Ureter (tissue), 1 donor: ENCODE measurements at places on chromosomes 16 and 17.
A peak's percentile ranks its signal among the peaks of the same experiment; 100 is the strongest.

DNA sequence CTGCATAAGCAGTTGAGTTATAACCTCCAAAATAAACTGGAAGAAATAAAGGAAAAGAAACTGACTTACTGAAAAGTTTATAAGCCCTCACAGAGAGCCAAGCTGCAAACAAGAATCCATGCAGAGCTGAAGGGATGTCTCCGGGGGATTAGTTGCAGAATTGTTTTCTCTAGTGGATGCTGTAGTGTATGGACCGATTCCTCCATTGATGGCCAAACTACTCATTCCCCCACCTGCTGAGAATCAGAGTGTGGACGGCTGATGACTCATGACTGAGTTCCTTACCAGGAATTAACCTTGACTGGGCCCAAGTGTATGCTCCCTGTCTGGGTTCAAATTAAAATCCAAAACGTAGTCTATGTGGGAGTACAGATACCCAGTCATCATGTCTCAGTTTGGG, 93.9 kb upstream of the CDH8 start:
- DNase-seq, result no peak

- no peak for DNase-seq
Observed at GRCh38 chr17:5330981-5331380, 48.9 kb downstream of the RABEP1 start.

GRCh38 chr16:72189865-72190371, 18.0 kb upstream of the PMFBP1 start:
- DNase-seq, result no peak

DNA sequence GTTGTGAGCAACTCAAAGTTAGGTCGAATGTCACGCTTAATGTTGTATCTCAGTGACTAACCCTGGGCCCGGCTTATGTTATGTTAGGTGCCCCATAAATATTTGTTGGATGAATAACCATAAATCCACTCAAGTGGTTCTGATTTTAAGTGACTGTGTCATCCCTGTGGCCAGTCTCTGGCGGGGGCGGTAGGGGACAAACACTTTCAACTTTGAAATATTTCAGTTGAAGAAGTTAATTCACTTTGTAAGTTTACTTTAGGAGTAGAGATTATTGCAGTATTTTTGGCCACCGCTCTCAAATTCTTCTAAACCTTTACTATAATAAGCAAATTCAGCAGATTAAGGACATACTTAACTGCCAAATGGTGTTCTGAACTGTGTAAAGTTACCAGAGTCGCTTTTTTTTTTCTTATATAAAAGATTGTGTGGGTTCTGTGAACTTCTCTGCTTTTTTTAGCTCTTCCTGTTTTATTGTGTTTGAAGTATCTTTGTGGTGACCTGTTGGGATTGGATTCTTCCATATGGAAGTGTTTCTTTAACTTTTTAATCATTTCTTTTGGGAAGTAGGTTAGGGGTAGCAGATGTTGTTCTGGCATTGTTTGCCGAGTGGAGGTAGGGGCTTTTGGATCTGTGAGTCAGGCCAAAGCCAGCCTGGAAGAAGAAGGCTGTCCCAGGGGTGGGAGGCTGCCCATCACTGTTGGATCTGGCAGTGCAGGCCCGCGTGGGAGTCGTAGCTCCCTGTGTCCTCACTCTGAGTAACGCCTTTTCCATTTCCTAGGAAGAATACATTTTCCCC, 61.4 kb upstream of the TBX2 start:
- DNase-seq, result no peak

DNA sequence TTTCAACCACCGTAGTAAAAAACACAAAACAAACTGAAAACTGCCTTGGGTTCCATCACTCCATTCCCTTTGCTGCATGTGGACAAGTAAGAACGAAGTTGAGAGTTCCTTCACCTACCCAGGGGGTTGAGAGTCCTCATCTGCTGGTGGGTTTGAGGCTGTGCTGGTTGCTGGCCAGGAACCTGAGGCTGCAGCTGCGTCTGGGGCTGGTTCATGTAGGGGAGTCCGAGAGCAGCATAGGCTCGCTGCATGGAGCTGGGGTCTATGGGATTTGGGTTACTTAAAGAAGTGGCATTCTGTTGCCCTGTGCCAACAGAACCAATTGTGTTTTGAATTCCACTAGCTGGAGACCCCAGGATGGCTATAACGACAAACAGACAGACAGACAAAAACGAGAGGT, 65.2 kb upstream of the TRAP1 start:
- no peak for DNase-seq

GRCh38 chr16:79734721-79735120, 134.2 kb upstream of the MAF start:
- no peak for DNase-seq

GRCh38 chr16:2480948-2481347, 6.0 kb downstream of the TBC1D24 start:
- DNase-seq, result no peak

DNA sequence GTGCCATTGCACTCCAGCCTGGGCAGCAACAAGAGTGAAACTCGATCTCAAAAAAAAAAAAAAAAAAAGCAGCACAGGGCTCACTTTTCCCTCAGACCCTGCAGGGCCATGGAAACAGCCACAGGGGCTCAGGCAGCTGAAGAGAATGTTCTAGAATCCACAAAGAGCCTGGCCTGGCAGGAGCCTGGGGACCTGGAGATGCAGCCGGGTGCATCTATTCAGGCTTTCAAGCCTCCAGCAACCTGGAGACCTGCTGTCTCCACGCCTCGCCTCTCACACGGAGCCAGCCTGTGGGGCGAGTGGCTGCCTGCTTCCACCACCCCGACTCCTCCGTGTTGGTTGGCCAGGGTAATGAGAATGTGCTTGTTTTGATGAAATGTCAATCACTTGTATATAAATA, 44.0 kb upstream of the MEAK7 start:
- no peak for DNase-seq

DNA sequence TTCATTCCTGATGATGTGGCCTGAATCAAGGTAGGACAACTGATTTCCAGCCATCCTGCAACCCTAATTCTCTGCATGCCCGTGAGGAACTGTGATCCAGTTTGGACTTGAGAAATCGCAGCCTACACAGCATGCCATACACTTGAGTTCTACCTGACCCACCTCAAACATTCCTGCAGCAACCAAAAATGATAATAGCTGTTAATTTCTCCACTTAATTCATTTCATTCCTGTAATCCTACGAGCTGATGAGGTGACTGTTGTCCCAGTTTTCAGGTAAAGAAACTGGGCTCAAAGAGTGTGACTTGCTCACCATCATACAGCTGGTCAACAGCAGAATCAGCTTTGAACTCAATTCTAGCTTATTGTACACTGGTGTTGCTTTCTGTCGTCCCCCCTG, 2.2 kb upstream of the GAS7 start:
- no peak for DNase-seq

- DNase-seq, result no peak
Observed at GRCh38 chr17:57948169-57948554, 7.0 kb downstream of the CUEDC1 start.

- DNase-seq, result no peak
Observed at GRCh38 chr17:27461192-27461859, 5.1 kb downstream of the KSR1 start.

DNA sequence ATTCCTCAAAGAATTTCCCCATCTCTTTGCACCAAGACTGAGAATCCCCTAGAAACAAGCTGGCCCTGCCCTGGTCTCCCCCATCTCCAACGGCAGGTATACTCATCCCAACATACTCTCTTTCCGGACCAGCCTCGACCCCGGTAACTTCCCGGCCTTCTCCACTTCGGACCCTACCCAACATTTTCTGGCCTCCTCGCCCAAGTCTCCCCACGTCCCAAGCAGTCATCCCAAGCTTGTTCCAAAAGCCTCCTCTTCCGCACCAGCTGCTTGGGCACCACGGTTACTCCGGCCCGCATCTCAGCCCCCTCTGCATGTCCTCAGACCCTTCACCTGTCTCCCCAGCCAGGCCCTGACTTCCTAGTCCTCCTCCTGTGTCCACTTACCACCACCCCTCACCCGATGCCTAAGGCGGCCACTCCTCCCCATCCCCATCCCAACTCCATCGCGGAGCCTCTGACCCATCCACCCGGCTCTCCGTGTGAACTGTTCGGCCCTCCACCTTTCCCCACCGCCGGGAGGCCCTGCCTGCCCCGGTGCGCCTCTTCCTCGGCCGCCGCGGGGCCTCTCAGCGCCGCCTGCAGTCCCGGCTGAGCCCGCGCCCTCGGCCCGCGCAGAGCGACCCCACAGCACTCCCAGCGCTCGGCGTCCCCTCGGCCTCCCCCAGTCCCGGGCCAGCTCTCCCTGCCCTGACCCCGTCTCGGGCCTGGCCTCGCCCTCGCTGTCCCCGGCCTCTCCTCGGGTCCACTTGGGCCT, 994 bp downstream of the PITPNA start:
- DNase-seq, result no peak

DNA sequence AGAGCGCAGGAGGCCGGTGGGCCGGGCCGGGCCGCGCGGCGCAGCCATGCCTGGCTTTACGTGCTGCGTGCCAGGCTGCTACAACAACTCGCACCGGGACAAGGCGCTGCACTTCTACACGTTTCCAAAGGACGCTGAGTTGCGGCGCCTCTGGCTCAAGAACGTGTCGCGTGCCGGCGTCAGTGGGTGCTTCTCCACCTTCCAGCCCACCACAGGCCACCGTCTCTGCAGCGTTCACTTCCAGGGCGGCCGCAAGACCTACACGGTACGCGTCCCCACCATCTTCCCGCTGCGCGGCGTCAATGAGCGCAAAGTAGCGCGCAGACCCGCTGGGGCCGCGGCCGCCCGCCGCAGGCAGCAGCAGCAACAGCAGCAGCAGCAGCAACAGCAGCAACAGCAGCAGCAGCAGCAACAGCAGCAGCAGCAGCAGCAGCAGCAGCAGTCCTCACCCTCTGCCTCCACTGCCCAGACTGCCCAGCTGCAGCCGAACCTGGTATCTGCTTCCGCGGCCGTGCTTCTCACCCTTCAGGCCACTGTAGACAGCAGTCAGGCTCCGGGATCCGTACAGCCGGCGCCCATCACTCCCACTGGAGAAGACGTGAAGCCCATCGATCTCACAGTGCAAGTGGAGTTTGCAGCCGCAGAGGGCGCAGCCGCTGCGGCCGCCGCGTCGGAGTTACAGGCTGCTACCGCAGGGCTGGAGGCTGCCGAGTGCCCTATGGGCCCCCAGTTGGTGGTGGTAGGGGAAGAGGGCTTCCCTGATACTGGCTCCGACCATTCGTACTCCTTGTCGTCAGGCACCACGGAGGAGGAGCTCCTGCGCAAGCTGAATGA, 606 bp downstream of the THAP11 start:
- peak; percentile 53 for DNase-seq

DNA sequence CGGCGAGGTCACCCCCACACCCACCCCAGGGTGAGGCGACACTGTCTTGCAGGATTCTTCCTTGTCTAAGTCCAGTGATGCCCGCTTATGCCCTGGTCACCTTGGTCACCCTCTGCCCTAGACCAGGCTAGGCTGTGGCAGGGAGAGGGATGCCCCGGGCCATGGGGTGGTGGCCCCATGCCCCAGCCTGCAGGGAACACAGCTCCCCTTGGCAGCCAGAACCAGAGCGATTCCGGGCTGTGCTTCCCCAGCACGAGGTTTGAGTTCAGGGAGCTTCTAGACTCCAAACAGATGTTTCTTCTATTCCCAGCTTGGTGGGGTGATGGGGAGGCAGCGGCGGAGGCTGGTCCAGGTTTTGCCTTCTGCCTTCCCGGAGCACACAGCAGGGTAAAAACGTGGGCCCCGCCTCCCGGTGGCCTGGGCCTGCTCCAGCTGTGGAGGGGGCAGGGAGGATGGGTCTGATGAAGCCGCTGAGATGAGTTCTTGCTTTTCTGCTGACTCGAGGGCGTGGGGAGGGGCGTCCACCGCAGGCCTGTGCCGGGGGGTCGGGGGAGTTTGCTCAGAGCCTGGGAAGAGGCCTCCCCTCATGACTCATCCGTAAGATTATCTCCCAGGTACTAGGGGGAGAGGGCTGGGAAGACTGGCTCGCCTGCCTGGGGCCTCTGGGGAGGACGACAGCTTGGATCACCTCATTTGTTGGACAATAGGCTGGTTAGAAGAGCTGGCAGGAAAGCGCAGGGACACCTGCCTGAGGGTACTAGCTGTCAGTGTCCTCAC, 15.4 kb downstream of the SMTNL2 start:
- DNase-seq, result no peak

DNA sequence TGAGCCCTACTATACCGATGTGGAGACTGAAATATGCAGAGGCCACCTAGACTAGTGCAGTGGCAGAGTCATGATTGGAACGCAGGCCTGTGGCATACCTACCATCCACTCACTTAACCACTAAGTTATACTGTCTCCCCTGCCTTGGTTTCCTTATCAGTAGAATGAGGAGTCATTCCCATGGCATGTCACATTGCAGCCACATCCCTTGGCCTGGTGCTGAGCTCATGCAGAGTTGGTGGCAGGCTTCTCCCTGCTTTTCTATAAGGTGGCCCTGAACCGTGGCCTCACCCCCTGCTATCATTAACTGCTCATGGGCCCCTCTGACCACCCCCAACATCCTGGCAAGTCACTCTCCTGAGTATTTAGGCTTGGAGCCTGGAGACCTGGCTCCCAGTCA, 212.5 kb downstream of the KATNIP start:
- DNase-seq, result no peak

DNA sequence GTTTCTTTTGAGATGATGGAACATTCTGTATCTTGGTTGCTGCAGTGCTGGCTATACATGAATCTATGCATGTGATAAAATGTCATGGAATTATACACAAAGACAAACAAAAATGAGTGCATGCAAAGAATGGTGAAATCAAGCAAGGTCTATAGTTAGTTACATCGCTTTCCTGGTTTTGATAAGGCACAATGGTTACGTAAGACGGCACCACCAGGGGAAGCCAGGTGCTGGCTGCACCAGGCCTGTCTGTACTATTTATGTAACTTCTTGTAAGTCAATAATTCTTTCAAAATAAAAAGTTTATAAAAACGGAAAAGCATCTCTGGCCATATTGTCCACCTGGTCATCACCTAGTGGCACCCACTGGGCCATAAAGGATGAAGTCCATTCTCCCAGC, 46.5 kb downstream of the ARHGAP27 start:
- DNase-seq, result no peak

GRCh38 chr16:85089525-85089924, 22.7 kb downstream of the CIBAR2 start:
- peak; percentile 79 for DNase-seq

DNA sequence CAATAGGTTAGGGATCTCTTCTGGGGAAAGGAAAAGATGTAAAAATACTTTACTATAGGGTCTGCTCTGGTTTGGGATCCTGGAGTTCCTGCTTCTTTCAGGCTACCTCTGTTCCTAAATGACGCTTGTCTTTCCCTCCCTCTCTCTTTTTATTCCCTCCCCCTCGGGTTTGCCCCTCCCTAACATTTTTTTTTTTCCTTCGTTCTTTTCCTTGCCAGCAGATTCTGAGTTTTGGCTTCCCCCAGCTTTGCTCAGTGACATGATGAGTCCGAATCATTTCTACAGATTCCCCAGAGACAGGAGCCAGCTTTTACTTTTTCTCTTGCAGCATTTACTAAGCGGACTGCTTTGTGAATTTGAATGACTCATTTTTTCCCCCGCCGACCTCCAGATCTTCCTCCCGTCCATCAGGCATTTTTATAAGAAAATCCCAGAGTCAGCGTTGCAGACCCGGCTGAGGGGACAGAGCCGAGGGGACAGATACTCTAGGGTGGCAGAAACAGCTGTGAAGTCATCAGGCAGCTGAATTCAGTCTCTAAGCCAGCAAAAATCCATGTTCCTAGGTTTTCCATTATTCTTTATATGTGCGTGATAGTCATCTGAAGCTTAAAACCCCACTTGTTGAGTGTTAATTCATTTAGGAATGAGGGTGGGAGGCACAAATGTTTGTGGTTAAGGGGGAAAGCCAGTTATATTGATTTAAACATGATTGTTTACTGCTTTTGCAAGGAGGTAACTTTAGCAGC, at the start of gene TMEM100:
Gene TMEM100, minus strand, starts transcription at position 123 of the 746 bp plus-strand sequence. CDS start 1,794 bp downstream, outside the sequence.
- peak; percentile 47 for DNase-seq
